ENCODE measurements at places on chromosomes 3 and 15.
A peak's percentile ranks its signal among the peaks of the same experiment; 100 is the strongest.

- H3K27me3 ChIP-seq, result no peaks in the 10 kb centered on the region
- H3K4me1 ChIP-seq, result no peaks in the 10 kb centered on the region
- no peak overlapping the region for H3K27ac ChIP-seq
- no peaks in the 10 kb centered on the region for H3K36me3 ChIP-seq
Observed at GRCh38 chr3:195549931-195550519, 6.9 kb upstream of the PPP1R2 start.

DNA sequence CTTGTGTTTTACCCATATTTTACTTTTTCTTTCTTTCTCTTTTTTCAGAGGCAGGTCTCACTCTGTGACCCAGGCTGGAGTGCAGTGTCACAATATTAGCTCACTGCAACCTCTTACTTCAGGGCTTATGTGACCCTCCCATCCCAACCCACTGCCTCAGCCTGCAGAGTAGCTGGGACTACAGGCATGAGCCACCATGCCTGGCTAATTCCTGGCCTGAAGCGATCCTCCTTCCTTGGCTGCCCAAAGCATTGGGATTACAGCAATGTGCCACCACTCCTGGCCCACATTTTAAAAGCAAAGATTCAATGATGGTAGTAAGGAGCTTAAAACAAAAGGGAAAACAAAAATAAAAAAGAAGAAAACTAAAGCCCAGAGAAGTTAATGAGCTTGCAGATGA is 11.1 kb upstream of the CDV3 start:
- no peak overlapping the region for H3K27ac ChIP-seq
- H3K4me3 ChIP-seq, result no peak overlapping the region
- no peak for DNase-seq
- no peaks in the 10 kb centered on the region for H3K36me3 ChIP-seq
- H3K27me3 ChIP-seq, result no peaks in the 10 kb centered on the region

- no peaks in the 10 kb centered on the region for H3K27me3 ChIP-seq
- peak; percentile 21 for DNase-seq
- H3K4me1 ChIP-seq, result no peaks in the 10 kb centered on the region
- no peak overlapping the region for H3K27ac ChIP-seq
Observed at GRCh38 chr3:184737063-184737462, 25.2 kb upstream of the MAGEF1 start.

DNA sequence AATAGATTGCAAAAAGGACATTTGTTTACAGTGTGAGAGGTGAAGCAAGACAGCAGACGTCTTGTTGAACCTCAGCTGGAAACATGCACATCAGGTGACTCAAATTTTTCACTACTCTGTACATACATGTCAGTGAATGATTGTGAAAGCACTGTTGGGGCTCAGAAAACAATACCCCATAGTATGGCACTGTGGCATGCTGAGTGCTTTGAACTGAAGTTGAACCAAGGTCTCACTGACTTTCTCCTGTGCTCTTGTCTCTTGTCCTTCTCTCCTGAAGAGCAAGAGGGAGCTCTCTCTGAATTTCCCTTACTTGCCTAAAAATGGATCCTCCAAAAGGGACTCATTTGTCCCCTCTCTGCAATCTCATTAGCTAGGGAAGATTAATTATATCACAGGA is 24.5 kb upstream of the NEDD4 start:
- no peaks in the 10 kb centered on the region for H3K4me1 ChIP-seq
- no peak for DNase-seq
- H3K4me3 ChIP-seq, result no peak overlapping the region
- H3K27ac ChIP-seq, result no peak overlapping the region
- no peaks in the 10 kb centered on the region for H3K36me3 ChIP-seq

GRCh38 chr3:9230596-9230995 is 18.9 kb downstream of the SRGAP3 start:
- H3K36me3 ChIP-seq, result no peaks in the 10 kb centered on the region
- no peak overlapping the region for H3K27ac ChIP-seq
- H3K4me1 ChIP-seq, result peaks cover 12% of the 10 kb centered on the region
- no peak for DNase-seq
- no peak overlapping the region for H3K4me3 ChIP-seq

DNA sequence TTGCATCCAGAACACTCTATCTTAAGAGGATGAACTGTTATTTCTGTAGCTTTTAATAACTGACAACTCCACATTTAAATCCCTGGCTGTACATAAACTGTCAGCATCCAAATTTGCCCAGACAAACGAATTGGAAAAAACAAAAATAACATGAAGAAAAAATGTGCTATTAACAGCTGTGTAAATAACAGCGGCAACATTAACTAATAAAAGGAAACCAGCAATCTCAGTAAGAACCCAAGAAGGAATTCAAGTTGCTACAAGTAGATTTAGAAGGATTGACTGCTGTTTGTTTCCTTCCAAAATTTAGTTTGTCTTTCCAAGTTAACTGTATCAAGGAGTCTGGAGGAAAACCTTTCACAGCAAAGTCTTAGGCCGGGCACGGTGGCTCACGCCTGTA is 550.6 kb upstream of the MDFIC2 start:
- no peaks in the 10 kb centered on the region for H3K4me1 ChIP-seq
- peak overlapping the region; percentile 1 for H3K27ac ChIP-seq
- H3K4me3 ChIP-seq, result no peak overlapping the region
- H3K27me3 ChIP-seq, result no peaks in the 10 kb centered on the region
- no peaks in the 10 kb centered on the region for H3K36me3 ChIP-seq

GRCh38 chr3:36403661-36404060 is 23.4 kb downstream of the STAC start:
- H3K27me3 ChIP-seq, result no peaks in the 10 kb centered on the region
- no peak overlapping the region for H3K27ac ChIP-seq
- H3K36me3 ChIP-seq, result no peaks in the 10 kb centered on the region
- no peak for DNase-seq
- H3K4me1 ChIP-seq, result no peaks in the 10 kb centered on the region

- H3K27me3 ChIP-seq, result no peaks in the 10 kb centered on the region
- no peaks in the 10 kb centered on the region for H3K4me1 ChIP-seq
- H3K36me3 ChIP-seq, result no peaks in the 10 kb centered on the region
- H3K4me3 ChIP-seq, result no peak overlapping the region
- no peak overlapping the region for H3K27ac ChIP-seq
Observed at GRCh38 chr3:189685860-189686259, 54.7 kb downstream of the TP63 start.

- H3K4me1 ChIP-seq, result no peaks in the 10 kb centered on the region
- H3K36me3 ChIP-seq, result peaks cover 92% of the 10 kb centered on the region
- no peak overlapping the region for H3K4me3 ChIP-seq
- no peaks in the 10 kb centered on the region for H3K27me3 ChIP-seq
- DNase-seq, result no peak
Observed at GRCh38 chr15:42184296-42184695, 23.8 kb downstream of the VPS39 start.

DNA sequence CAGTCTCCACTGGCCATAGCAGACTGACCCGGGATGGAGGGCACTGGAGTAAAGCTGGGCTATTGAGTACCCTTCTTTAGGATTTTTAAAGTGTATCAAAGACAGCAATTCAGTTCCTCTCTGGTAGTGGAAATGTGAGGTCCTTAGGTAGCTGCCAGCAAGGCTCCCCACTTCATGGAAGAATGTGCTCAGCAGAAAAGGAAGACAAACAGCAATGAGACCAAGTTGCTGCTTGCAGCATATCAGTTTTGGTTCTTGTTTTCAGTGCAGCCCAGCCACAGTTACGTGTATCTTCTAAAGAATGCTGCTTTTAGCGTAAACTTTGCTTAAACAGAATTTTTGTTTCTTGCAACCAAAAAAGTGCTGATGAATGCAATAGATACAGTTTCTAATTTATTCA is 374.0 kb upstream of the CBLB start:
- H3K27me3 ChIP-seq, result no peaks in the 10 kb centered on the region
- no peak for DNase-seq
- no peak overlapping the region for H3K27ac ChIP-seq

- H3K27me3 ChIP-seq, result no peaks in the 10 kb centered on the region
- no peak for DNase-seq
- H3K27ac ChIP-seq, result peak overlapping the region; percentile 56
- no peak overlapping the region for H3K4me3 ChIP-seq
- H3K4me1 ChIP-seq, result peaks cover 9% of the 10 kb centered on the region
- no peaks in the 10 kb centered on the region for H3K36me3 ChIP-seq
Observed at GRCh38 chr3:52140769-52141168, 13.5 kb downstream of the POC1A start.

Data from tibial artery (tissue), 4 donors.